Stimulated activated CD8-positive, alpha-beta memory T cell treated with anti-CD3 and anti-CD28 coated beads, Interleukin-4, amount 100 ng/mL, for 24 hours (primary cell): ENCODE measurements at places on chromosomes 12 and 14.

DNA sequence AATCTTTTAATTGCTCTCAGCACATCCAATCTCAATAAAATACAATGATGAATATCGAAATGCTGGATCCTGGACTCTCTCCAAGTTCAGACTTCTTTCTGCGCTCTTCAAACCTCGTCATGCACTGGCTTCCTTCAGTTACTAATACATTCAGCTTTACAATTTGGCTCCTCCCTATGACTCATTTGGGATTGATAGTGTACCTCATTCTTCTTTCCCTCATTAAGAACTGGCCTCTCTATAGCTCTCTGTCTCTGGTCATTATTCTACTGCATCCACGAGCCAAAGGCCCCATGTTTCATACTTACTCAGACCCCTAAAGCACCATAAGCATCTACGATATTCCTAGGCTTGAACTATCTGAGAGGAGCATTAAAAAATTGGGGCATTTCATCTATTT is 4.9 kb downstream of the TSPAN8 start:
- no peak for DNase-seq

DNA sequence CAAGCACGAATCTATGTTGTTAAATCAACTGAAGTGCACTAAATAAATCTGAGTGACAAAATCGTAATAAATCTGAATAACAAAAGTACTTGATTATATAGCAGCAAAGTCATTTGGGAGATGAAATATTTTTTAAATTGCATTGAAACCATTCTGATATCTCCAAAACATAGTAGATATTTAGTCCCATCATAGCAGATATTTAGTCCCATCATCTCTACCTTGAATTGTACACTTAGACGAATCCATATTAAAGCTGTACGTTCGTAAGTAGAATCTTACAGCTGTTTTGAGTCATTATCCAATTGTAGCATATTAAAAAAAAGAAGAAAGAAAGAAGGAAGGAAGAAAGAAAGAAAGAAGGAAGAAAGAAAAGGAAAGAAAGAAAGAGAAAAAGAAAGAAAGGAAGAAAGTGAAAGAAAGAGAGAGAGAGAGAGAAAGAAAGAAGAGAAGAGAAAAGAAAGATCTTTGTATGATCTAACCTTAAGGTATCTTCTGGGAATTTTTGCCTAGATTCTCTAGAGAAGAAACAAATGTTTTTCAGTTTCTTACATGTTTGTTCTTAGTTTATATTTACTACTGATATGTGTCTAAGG is 2.6 kb downstream of the DCN start:
- DNase-seq = no peak

DNA sequence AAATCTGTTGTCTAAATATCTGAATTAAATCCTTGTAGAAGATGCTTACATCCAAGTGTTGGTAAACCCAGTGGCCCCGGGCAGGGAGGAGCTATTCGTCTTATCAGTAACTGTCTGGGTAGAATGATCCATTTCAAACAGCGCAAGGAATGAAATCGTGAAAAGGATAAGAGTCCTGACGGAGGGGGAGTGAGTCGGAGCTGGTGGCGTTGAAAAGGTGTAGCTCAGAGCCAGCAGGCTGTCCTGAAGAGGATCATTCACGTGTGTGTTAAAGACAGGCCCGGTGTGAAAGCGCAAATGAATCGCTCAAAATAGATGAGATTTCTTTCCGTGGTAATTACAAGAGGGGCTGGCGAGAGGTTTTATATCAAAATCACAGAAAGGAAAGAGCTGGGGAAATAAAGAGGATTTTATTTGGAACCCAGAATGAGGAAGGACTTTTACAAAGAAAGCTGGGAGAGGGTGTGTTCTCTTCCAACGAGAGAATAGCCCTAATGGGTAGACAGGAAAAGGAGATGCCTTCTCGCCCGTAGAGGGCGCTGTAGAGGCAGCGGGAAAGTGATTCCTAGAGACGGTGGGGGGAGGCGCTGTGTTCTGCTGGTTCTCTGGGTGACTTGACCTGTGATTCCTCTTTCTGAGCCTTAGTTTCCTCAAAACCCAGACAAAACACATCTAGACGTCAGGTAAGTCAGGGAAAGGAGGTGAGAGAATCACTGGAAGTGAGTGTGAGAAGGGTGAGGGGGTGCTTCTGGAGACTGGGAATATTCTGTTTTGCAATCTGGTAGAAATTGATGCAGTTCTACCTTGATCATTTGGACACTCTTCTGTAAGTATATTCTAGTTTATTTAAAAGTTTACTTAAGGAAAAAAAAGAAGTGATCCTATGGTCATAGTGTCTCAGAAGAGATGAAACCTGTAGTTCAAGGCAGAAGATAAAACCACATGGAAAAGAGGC is 39.3 kb downstream of the SRRM4 start:
- no peak for DNase-seq

GRCh38 chr12:21710958-21711775 is 53.5 kb upstream of the LDHB start:
- no peak for DNase-seq

GRCh38 chr14:90717916-90718315 is 98.3 kb downstream of the TTC7B start:
- no peak for DNase-seq

DNA sequence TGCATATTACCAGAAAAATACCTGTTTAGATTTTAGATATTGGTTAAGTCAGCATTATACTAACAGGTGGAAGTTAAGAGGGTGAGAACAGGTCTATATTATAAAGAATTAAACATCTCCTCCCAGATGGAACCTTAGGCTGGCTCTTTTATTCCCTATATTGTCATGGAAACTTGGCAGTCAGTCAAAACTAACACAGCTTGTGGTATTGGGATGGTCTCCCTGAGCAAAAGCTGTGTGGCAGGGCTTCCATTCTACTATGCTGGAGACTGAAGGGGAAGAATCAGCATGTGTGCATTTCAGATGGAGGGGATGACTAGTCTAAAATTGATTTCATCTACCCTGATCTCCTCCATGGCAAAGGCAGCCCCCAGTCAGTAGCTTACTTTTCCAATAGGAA is 66.7 kb downstream of the SMOC1 start:
- no peak for DNase-seq

DNA sequence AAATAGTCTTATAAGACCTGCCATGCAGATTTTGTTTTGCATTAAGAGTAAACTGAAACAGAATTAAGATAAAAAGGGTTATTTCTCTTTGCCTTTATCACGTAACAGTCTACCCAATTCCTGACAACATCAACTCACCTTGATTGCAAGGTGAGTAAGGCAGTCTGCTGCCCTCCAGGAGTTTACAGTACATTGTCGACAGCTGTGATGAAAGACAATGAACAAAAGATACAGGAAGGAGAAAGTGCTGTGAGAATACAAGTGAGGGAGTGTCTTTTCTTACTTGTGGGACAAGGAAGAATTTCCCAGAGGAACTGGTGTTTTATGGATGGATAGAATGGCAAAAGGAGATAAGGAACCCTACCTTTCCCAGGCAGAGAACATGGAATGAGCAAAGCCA is 101.0 kb downstream of the RTN1 start:
- no peak for DNase-seq

GRCh38 chr14:36091096-36091495 is 85.4 kb downstream of the PTCSC3 start:
- DNase-seq = no peak

- DNase-seq = no peak
Measured at GRCh38 chr12:78209846-78210505, 379.3 kb downstream of the NAV3 start.

DNA sequence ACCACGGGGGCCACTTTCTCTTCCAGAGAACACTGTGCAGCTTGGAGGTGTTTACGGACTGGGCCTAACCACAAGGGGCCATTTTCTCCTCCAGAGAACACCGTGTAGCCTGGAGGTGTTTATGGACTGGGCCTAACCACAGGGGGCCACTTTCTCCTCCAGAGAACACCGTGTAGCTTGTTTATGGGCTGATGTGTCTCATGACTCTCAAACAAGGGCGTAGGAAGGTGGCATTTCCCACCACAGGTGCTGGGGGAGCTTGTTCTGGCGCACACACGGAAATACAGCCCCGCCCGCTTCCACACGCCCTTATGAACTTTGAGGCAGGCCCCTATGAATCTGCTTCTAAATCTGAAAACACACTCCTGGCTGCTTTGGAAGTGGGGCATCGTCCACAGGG is 174.6 kb upstream of the SFSWAP start:
- peak; percentile 10 for DNase-seq

DNA sequence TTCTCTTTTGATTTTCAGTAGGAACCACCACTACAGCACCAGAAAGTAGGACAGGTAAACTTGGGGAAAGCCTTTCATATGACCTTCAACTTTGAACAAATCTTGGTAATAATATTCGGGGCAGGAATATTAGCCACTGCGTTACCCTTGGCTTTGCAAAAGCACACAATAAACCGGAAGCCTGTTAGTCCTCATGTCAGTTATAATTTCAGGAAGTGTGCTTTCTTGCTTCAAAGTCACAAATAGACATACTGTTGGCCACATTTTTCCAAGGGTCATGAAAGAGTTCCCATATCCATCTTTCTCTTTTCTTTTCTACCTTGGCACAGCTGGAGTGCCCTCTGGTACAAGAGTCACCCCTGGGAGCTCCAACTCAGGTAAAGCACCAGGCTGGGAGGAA is 167.2 kb upstream of the CNTN1 start:
- DNase-seq = no peak

DNA sequence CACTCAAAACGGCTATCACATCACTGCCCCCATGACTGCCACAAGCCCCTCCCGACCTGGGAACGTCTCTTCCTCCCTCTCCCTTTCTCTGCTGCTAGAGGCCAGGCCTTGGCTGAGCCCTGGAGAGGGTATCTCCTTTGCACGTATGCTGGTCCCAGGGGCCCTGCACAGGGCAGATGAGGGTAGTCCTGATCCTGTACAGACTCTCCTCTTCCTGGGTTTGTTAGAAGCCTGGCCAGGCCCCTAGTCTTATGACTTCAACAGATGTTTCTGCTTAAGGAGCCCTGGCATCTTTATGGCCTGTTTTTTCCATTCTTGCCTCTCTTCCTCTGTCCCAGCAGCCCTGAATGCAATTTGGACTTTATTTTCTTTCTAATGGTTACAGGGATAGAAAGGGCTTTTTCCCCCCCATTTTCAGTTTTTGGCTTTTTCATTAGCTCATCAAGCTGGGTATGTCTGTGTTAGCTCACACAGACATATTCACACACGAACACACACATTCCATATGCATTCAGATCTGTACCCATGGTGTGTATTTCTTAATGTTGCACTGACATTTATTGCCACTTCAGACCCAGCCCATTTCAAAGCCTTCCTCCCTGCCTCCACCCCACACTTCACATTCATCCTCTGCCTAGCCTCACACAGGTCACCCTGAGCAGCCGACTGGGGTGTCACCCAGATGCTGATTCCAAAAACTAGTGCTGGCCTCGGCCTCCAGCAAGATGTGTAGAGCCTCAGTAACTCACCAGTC is 203.2 kb downstream of the ZFP36L1 start:
- DNase-seq = no peak

DNA sequence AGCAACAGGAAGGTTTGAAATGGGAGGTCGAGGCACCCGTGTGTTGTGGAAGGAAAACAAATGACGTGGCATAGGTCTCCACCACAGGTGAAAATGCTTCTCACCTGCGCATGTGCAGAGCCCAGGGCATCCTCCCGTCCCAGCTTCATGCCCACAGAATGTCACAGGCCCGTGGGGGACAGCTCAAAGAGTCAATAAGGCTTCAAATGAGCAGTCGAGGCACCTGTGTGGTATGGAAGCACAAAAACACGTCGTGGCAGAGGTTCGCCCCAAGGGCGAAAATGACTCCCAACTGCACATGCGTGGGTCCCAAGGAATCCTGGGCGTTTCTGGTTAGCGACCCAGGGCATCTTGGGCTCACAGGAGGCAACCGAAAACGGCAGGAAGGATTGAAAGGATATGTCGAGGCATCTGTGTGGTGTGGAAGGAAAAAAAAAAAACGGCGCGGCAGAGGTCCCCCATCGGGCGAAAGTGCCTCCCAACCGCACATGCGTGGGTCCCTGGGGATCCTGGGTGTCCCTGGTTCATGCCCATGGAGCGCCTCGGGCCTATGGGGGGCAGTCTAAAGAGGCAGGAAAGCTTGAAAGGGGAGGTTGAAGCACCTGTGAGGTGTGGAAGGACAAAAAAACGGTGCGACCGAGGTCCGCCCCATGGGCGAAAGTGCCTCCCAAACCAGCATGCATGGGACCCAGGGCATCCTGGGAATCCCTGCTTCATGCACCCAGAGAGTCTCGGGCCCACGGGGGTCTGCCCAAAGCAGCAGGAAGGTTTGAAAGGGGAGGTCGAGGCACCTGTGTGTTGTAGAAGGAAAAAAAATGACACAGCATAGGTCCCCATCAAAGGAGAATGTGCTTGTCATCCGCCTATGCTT is 578.5 kb downstream of the ALG10 start:
- no peak for DNase-seq

DNA sequence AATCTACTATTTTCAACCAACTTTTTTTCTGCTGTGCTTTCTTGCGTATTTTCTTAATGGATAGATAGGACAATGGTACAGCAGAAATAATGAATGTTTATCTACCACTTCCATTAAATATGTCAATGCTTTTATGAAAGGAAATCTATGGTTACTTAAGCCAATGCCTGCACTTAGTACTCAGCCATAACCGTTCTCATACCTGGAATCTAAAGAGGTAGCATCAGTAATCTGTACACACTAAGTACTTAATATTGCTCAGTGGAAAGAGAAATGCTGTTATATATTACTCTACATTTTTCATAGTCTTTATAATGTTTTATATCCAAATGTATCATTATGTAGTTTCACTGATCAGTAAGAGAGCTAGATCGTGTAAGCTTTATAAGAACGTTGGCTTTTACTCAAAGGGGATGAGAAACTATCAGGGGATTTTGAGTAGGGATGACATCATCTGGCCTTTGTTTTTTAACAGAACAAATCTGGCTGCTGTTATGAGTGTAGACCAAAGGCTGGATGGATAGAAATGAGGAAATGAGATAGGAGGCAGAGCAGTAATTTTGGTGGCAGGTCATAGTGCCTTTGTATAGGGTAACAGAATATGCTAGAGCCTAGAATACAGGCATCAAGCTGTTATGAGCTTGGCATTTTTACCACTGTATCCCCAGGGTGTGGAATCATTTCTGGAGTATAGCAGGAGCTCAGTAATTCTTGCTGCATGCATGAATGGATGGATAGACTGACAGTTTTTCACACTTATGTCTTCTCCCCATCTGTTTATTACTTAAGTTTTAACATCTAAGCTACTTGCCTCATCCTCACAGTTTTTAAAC is 34.0 kb downstream of the ALG10B start:
- DNase-seq = no peak

GRCh38 chr12:46723629-46724419 is 102.0 kb downstream of the SLC38A4 start:
- DNase-seq = no peak

DNA sequence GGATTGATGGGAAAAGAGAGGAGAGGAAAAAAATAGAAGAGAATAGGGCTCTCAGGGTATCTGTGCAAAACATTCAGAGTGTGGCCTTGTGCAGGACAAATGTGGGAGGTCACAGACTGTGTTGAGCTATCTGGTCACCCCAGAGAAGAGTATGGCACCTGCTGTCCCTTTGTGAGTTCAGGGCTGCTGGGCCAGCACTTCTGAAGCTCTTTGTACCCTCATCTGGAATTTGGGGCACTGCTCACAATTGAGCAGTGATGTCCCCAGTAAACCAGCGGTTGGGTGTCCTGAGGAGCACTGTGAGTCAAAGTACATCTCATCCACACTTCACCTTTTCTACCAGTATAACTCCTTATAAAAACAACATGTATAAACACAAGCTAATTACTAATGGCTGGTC is 2.6 kb upstream of the KRT81 start:
- no peak for DNase-seq
